Stimulated activated CD4-positive, alpha-beta T cell treated with anti-CD3 and anti-CD28 coated beads, Interleukin-4, amount 100 ng/mL, for 24 hours (primary cell): ENCODE measurements at places on chromosomes 1 and 21.

DNA sequence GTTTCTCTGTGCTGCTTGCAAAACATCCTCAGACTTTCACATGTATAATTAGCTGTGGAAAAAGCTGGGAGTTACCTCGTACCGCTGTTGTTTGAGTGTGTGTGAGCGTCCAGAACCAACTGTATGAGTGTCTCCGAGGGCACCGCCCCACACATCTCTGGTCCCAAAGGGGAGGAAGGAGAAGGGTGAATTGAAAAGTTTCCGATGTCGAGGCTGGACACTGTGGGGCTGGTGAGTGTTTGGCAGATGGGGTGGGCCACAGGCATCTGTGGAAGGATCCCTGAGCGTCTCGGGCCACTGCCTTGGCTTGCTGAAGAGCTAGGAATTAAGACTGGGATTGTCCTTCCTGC is 1.2 kb downstream of the ATP2B4 start:
- peak; percentile 45 for DNase-seq

DNA sequence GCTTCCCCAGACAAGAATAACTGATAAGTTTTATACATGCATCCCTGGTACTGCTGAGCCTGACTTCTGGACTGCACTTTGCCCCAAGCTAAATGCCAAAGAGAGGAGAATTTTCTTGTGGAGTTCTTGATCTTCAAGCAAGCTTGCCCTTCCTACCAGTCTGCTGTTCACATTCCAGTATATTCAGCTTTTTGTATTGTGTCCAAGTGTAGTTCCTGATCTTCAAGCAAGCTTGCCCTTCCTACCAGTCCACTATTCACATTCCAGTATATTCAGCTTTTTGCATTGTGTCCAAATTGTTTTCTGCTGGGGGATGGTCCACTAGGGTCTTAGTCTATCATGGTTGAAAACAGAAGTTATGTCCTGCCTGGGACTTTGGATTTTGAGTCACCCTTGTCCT is 894 bp upstream of the TSEN15 start:
- DNase-seq, result no peak

GRCh38 chr1:24322470-24323177 is 3.5 kb downstream of the GRHL3 start:
- no peak for DNase-seq

DNA sequence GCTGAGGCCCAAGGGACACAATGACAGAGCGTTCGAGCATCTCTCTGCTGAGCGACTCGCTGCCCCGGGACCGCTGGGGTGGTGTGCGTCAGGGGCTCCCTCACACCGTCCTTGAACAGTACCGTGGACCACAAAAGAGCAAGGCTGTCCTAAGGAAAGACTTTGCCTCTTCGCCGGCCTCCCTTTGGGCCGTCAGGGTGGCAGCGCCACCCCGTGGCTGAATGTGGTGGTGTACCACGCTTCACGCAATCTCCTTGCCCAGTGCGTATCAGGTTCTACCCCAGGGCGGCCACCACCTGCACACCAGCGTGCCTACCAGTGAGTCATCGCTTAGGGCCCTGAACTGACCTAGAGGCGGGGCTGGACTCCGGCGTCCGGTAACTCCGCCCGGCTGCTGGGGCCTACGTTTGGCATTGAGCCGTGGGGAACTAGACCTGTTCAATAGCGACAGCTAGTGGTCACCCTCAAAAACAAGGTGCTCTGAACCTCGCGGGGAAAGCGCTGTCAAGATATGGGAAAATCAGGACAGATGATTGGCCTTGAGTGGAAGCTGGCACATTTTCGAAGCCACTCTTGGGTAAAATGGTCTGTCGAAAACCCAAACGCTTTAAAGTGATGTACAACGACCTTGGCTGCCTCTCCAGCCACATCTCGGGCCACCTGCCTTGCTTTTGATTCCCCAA is 8.1 kb upstream of the TRAF3IP3 start:
- DNase-seq, result peak; percentile 90

GRCh38 chr1:180237869-180238476 is 7.9 kb downstream of the LHX4 start:
- DNase-seq, result no peak

- no peak for DNase-seq
These were observed 187.5 kb downstream of the LMX1A start for GRCh38 chr1:165169028-165169427.

GRCh38 chr1:121558514-121558913 is 373.7 kb downstream of the SRGAP2C start:
- no peak for DNase-seq

GRCh38 chr1:209291715-209292114 is 291.8 kb upstream of the CAMK1G start:
- no peak for DNase-seq

DNA sequence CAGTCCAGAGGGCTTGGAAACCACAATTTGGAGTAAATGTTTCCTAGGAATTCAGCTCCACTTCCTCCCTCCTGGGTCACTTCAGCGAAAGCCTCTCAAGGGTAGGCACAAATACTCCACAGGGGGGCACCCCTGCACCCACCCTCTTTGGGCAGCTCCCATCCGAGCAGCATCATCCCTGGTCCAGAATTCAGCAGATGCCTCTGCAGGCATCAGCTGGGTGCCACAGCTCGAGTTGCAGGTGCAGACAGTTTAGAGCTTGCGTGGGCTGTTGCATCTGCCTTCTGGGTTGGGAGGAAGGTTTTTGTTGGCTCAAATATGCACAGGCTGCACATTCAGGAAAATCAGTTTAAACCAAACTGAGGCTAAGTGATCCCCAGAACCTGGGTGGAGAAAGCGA is 25.0 kb downstream of the KANK4 start:
- no peak for DNase-seq

GRCh38 chr21:29072873-29073221 is 601 bp downstream of the CCT8 start:
- DNase-seq, result no peak

DNA sequence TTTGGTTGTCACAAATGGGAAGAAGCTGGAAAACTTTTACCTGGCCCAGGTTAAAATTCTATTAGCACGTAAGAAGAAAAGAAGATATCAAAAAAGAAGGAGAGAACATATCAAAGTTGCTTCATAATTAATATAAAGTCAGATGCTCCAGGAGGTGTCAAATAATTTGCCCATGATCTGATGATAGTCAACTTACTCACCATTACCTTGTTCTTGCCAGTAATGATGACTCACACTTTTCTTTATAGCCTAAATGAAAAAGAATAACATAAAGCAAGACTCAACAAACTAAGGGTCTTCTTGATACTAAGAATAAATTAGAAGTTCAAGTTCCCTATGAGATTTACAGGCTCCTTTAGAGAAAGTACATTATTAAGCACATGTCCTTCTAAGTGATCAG is 580.4 kb downstream of the TTLL7 start:
- DNase-seq, result no peak

GRCh38 chr1:195173753-195174152 is 1434.5 kb downstream of the KCNT2 start:
- DNase-seq, result no peak

DNA sequence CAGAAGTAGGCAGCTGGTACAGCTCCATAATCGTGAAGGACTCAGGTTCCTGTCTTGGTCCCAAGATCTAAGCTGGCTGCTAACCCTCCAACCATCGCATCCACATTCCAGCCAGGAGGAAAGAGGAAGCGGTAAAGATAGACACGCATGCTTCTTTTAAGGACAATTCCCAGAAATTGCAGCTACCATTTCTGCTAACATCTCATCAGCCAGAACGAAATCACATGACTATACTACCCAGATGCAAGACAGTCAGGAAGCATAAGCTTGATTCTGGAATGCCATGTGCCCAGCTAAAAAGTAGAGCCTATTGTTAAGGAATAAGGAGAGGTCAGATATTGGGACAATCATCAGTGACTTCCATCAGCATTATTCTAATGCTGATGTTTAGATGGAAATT is 110.4 kb downstream of the EPHB2 start:
- DNase-seq, result no peak

GRCh38 chr1:147246910-147247655 is 4.6 kb downstream of the CHD1L start:
- no peak for DNase-seq

DNA sequence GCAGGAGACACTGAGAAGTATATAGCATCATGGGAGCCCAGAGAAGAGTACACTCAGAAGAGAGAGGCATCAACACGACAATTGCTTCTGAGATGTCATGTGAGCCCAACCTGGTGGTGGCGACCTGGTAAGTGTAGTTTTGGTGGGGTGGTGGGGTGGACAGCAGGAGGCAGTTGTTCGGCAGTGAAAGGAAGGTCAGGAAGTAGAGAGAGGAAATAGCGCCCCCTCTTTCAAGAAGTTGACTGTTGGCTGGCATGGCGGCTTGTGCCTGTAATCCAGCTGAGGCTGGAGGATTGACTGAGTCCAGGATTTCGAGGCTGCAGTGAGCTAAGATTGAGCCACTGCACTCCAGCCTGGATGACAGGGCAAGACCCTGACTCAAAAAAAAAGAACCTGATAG is 12.6 kb downstream of the RSPO1 start:
- DNase-seq, result no peak

DNA sequence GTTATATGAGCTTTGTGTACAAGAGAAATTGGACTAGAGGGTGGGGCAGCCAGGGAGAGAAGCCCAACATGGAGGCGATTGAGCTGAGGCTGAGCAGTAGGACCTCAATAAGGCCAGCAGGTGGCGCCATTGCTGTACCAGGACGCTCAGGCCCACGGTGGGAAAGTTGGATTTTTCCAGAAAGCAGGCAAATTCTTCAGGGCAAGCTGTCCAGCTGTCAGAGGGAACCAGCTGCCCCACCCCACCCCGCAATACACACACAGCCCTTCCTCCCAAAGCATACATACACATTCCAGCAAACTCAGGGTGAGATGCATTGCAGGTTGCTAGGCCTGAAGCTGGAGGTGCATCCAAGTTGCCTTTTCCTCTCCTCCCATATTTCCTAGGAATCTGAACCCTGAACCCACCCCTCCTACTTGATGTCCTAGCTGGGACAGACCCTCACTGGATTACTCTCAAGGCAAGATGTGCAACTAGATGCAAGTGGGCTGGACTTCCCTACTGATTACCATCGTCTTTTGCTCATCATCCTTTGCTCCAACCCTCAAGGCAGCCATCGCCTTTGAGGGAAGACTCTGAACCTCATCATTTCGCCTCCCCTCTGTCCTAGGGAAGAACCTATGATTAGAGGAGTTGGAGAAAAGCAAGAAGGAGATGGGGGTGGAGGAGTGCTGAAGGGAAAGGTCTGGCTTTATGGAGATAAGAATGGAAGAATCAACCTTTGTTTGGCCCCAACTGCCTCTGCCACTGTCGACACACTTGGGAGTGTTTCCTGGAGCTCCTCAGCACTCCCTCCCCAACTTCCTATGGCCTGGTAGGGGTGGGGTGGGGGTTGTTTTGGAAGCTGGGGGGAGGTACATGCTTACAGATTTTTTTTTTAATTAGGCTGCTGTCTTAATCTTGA is 25.5 kb downstream of the CD34 start:
- peak; percentile 77 for DNase-seq

- DNase-seq, result peak; percentile 88
These were observed 12.7 kb downstream of the TFF2 start for GRCh38 chr21:42337830-42338728.

- no peak for DNase-seq
These were observed 4.8 kb downstream of the KIAA1614 start for GRCh38 chr1:180917306-180918065.

DNA sequence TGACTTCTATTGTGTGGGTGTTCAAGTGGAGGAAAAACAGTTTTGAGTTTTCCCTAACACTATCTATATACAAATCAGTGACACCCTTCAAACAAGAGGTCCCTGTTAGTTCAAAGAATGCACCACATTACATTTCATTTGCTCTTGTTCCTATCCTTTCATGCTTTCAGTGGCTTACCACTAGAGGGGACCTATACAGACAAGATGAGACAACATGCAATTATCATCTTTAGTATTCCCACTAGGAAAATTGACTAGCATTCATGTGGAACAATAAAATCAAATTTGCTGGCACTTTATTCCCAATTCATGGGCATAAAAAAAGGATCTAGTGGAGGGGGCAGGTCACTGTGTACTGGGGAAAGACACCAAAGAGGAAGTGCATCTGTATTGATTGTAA is 13.3 kb upstream of the SIPA1L2 start:
- DNase-seq, result no peak

GRCh38 chr1:47507881-47508701 is 70.2 kb downstream of the FOXD2 start:
- peak; percentile 20 for DNase-seq

DNA sequence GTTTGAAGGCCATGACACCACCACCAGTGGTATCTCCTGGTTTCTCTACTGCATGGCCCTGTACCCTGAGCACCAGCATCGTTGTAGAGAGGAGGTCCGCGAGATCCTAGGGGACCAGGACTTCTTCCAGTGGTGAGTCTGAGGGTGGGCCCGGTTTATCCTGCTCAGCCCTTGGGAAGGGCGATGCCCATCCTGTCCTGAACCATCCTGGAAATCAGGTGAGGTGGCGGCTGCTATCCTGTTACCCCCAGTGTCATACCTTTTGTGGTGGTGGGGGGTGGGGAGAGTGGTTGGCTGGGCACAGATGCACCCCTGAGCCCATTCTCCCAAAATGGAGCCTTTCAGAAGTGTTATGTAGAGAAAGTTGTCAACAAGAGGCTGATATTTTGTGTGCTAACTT is 16.3 kb downstream of the CYP4B1 start:
- no peak for DNase-seq

- no peak for DNase-seq
These were observed 589.9 kb downstream of the ADGRL2 start for GRCh38 chr1:82390627-82391026.

DNA sequence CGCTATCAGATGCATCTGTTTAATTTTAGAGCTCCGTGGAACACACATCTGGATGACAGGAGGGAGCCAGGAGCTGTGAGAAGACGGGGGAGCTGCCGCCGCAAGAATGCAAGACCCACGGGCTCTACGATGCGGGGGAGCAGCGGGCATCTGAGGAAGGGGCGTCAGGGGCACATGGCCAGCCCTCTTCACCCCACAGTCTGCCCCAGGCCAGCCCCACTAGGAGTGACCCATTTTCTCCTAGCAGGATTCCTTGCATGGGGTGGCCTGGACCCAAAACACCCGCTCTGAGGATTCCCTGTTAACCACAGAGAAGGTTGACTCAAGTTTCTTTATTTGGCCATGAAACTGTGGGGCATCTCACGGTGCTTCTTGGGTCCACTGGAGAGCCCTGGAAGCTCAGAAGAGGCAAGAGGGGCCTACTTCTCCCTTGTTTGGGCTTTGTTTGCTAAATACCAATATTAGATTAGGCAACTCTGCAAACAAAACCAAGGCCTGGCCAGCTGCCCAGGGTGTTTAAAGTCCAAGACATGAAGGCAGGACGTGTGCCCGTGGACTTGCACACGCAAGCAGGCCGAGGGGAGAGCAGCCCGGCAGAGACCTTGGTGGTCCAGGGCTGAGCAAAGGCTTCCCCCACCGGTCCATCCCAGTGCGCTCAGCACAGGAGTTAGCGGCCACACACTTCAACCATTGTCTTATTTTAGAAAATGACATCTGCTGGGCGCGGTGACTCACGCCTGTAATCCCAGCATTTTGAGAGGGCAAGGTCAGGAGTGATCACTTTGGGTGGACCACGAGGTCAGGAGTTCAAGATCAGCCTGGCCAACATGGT is 89.8 kb downstream of the DHRS3 start:
- DNase-seq, result no peak
